ENCODE measurements at places on chromosomes 7 and 10. TPM values are rescaled to one million over a fixed set of nuclear protein-coding genes. Genes with fewer than 3 reads are reported as not detected.
A peak's percentile ranks its signal among the peaks of the same experiment; 100 is the strongest.

DNA sequence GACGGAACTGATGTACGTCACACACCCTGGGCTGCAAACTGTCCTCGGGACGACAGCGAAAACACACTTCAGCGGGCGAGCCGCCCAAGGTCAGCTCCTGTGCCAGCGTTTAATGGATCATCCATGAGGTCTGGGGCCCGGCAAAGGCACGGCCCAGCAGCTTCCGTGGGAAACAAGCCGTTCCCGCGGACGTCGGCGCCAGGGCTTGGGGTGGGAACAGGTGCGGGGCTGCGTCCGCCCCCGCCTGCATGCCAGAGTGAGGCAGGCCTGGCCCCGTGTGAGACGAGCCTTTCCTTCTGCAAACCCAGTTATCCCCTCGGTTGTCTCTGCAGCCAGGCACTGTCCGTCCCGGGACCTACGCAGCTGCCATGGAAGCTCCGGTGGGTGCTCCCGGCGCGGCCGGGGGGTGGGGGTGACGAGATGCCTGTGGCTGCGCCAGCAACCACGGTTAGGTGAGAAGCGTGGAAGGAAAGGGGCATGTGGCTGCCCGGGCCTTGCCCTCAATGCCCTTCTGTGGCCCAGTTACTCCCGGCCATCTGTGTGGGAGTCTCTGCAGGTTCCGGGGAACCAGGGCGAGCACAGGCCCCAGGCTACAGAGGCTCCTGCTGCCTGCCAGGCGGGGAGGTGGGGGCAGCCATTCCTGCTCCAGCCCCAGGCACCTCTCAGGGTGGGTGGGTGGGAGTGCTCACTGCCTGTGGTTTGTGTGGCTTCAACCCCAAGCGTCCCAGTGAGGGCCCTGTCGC is 42.2 kb upstream of the PDGFA start:
- DNase-seq, result no peak

DNA sequence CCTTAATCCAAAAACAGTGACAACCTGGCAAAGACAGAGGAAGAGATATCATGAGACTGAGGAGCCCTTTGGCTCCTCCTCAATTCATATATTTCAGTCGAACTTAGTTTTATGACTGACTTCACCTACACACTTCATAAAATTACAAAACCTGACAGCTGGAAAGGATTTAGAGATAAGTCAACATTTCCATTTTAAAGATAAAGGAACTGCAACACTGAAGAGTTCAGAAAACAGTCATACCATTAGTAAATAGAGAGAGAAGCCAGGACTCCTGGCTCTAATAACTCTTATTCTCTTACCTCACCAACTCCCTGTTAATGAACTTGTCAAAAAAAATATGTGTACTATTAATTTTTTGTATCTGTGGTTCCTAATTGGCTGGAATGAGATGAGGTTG is 141.0 kb upstream of the COL1A2 start:
- DNase-seq, result no peak

DNA sequence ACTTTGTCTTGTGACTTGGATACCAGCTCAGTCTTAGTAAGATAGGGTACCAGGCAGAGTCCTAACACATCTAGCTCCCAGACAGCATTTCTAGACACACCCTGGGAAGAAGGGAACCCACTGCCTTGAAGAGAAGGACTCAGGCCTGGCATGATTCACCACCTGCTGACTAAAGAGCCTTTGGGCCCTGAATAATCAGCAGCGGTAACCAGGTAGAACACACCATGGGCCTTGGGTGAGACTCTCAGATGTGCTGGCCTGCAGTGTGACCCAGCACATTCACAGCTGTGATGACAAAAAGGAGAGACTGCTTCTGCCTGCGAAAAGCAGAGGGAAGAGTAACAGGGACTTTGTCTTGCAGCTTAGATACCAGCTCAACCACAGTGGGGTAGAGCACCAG is 10.4 kb upstream of the TNKS2 start:
- DNase-seq, result peak; percentile 24

The SSC4D gene
- 0.23 TPM for total RNA-seq

The CDHR1 gene
- not detected for total RNA-seq

The ARMH3 gene
- total RNA-seq, result 6.6 TPM

The GPR85 gene
- 3.5 TPM for total RNA-seq

Measured in HT1080 (cell line).